ENCODE measurements at places on chromosomes 6 and 20. TPM values are rescaled to one million over a fixed set of nuclear protein-coding genes. Genes with fewer than 3 reads are reported as not detected.
A peak's percentile ranks its signal among the peaks of the same experiment; 100 is the strongest.

DNA sequence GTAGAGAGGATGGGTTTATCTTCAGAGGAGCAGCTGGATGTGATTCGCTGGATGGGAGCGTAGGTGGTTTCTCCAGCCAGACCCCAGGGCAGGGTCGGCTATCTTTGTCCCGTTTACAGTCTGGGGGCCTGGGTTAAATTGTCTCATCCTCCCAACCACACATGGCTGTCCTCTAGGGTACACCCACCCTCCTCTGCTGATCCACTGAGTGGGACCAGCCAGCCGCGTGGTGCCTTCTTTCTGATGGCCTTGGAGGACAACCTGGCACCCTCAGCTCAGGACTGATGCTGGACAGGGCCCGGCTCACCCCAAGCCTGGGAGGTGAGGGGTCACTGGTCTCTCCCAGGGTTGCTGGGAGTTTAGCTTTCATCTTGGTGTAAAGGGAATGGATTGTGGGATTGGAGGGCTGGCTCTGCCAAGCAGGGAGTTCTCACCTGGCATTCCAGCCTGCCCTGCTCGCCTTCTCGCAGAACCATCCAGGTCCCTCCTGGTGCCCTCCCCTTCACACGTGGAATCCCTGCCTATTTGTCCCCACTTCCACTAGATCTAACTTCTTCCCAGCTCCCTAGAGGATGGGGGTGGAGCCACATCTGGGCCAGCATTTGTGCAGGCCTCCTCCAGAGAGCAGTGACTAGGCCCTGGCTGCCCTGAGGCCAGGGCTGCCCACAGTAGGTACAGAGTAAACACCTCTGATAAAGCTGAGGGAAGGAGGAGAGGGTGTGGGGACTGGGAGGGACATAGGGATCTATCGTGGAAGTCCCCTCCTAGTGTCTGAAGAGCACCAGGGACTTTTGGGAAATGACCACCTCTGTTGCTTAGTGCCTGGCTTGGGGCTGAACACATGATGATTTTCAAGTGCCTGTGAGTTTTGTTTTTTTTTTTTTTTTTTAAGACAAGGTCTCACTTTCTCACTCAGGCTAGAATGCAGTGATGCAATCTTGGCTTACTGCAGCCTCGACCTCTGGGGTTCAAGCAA is 1.6 kb downstream of the ITPR3 start:
- peak; percentile 65 for DNase-seq

The LY6G6F gene
- total RNA-seq = not detected

The BEND3 gene
- 8.3 TPM for total RNA-seq

GRCh38 chr6:2192976-2193375 is 52.4 kb downstream of the GMDS start:
- no peak for DNase-seq

GRCh38 chr6:53302678-53303360 is 45.9 kb downstream of the ELOVL5 start:
- DNase-seq = no peak

DNA sequence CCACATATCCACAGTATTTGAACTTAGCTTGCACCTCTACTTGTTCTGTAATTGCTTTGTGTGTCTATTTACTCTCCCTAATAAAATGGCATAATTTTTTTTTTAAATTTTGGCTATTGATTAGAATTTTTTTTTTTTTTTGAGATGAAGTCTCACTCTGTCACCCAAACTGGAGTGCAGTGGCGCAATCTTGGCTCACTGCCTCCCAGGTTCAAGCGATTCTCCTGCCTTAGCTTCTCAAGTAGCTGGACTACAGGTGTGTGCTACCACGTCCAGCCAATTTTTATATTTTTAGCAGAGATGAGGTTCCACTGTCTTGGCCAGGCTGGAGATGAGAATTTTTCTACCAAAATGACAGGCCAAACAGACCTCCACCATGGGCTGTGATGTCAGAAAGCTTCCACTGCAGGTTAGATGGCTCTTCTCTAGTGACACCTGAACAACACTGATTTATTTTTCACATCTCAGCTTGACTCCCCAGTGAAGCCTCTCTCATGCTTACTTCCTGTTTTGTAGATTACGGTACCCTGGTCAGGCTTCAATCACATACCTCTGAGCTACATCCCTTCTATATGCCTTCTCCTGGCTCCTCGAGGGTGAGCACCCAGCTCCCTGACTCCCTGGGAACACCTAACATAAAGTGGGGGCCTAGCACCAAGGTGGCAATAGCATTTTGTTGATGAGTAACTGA is 112.8 kb downstream of the ARHGAP18 start:
- DNase-seq = no peak

The SPO11 gene
- not detected for total RNA-seq

- DNase-seq = no peak
These were observed 58.9 kb upstream of the OPRM1 start for GRCh38 chr6:153980171-153980570.

The THEMIS gene
- 0.67 TPM for total RNA-seq

GRCh38 chr6:69719602-69720193 is 77.1 kb downstream of the LMBRD1 start:
- DNase-seq = no peak

The HLA-F gene
- total RNA-seq = 184 TPM

The OR12D3 gene
- total RNA-seq = not detected
